ENCODE measurements at places on chromosomes 16 and 17.

DNA sequence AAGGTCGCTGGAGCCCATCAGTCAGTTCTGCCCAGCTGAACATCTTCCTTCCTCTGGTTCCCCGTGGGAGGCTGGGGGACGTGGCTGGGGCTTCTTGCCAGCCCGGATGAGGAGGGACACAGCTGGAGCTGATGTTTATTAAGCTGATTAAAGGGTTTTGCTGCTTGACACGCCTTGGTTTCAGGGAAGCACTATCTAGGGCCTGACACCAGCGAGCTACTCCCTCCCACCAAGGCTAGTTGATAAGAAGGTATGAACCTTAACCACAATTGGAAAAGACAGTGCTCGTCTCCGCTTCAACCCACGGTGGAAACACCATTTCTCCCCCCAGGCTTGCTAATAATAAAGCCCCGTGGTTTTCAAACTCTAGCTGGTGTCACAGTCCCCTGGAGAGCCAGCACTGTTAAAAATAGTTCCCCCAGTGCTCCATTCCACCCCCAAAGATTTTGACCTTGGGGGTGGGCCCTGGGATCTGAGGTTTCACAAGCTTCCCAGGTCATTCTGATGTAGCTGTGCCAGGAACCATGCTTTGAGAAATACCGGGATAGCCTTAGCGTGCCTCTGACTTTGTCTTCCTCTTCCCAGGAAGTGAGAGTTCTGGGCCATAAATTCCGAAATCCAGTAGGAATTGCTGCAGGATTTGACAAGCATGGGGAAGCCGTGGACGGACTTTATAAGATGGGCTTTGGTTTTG is 5.5 kb downstream of the DHODH start:
- DNase-seq = no peak

DNA sequence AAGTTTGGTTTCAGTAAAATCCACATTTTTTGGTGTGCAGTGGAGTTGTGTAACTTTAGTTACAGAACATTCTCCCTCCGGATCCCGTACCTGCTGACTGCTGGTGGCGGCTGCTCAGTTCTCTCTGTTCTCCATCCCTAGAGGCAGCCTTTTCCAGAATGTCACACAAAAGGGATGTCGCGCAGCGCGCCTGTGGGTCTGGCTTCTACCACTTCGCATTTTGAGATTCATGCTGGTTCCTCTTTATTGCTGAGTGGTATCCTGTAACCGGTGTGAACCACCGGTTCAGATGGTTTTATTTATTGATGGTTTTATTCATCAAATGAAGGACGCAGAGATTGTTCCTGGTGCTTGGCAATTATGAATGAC is 981 bp upstream of the CEP131 start:
- no peak for DNase-seq

GRCh38 chr17:33745047-33745760 is 452.1 kb upstream of the ASIC2 start:
- DNase-seq = no peak

GRCh38 chr16:52251495-52251894 is 295.4 kb downstream of the TOX3 start:
- no peak for DNase-seq

GRCh38 chr17:40090237-40091119 is 9.9 kb downstream of the NR1D1 start:
- DNase-seq = no peak

DNA sequence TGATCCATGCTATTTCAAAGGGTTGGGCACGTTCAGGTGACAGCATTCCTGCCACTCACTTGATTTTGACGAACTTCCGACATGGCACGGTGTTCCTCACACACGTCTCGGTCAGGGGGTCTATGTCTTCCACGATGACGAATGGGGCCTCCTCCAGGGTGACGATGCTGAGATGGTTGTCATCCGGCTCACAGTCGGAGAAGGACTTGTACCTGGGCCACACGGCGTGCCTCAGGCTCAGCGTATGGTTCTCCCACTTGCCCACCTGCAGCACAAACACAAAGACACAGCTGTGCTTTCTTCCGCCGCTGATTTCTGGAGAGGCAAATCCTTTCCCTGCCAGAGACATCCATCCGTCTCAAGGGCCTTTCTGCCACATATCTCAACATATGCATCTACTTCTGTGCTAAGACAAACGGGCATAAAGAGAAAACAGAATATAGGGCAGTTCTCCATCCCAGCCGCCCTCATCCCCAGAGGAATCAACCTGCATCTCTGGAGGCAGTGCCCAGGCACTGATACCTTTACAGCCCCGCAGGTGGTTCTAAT is 332.5 kb downstream of the GRIN2A start:
- no peak for DNase-seq

DNA sequence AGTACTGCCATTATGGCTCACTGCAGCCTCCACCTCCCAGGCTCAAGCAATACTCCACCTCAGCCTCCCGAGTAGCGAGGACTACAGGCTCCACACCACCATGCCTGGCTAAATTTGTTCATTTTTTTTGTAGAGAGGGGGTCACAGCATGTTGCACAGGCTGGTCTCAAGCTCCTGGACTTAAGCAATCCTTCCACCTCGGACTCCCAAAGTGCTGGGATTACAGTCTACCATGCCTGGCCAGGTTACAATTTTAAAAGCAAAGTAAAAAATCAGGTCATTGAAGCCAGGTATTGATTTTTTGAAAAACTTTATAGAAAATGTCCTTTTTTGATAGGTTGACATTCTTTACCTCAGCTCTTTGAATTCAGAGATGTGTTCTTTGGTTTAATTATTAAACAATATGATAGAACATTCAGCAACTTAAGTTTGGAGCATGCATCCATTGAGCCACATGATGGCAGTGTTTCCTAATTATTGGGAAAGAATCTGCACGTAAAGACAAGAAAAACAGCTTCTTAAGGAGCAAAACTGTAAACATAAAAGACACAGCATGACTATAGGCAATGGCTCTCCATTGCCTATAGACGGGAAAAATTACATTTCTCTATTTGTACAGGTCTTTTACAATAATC is 1.7 kb upstream of the SLC16A11 start:
- peak; percentile 35 for DNase-seq

DNA sequence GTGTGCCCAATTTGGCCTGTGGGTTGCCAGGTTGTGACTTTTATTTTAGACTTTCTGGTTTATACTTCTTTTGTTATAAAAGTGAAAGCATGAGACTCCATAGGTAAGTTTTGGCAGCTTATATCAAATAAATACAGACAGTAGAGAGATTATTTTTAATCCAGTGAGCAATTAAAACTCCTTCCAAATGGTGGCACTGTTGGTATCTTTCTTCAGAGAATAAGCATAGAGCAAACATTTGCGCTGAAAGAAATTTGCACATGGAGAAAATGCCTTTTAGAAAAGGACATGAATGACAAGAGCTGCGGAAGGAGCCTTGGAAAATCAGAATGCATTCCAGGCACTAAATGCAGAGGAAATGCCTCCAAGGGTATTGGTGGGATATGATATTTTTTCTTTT is 46.1 kb upstream of the DNAJA2 start:
- no peak for DNase-seq

DNA sequence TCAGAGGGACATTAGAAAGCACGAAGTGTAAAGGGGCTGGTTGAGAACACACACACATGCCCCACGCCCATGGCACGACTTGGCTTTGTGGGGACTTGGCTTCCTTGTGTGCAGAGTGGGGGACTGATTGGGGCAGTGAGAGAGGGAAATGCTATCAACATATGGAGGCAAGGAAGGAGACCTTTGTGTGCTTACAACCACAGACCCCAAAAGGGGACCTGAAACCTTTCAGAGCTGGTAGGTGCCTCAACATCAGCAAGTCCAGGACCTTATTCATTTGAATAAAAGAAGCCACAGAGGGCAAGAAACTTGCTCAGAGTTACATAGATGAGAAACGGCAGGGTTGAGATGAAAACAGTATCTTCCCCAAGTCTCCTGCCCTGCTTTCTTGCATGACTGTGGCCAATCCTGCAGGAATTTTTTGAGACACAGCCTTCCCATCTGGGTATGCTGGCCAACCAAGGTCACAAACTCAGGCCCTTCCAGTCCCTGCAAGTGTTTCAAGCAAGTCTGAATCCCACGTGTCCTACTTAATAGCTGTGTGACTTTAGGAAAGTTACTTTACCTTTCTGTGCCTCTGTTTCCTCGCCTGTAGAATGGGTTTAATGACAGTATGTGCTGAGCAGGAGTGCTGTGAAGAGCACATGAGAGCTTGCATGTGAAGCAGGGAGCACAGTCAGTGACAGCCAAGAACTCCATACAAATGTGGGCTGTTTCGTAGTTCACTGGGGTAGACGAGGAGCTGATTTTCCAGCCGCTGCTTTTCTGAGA is 26.2 kb downstream of the C16orf78 start:
- DNase-seq = no peak

- DNase-seq = no peak
Observed at GRCh38 chr16:70304892-70305448, 6.0 kb downstream of the DDX19B start.

DNA sequence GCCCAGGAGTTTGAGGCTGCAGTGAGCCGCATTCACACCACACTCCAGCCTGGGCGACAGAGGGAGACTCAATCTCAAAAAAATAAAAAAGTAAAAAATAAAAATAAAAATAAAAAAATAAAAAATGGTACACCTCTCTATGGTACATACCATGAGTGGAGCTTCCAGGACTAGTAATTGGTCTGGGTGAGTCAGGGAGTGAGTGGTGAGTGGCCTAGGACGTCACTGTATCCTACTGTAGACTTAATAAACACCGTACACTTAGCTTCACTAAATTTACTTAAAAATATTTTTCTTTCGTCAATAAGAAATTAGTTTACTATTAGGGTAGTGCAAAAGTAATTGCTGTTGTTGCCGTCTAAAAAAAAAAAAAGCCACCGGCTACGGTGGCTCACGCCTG is 9.0 kb downstream of the CDH5 start:
- DNase-seq = no peak

DNA sequence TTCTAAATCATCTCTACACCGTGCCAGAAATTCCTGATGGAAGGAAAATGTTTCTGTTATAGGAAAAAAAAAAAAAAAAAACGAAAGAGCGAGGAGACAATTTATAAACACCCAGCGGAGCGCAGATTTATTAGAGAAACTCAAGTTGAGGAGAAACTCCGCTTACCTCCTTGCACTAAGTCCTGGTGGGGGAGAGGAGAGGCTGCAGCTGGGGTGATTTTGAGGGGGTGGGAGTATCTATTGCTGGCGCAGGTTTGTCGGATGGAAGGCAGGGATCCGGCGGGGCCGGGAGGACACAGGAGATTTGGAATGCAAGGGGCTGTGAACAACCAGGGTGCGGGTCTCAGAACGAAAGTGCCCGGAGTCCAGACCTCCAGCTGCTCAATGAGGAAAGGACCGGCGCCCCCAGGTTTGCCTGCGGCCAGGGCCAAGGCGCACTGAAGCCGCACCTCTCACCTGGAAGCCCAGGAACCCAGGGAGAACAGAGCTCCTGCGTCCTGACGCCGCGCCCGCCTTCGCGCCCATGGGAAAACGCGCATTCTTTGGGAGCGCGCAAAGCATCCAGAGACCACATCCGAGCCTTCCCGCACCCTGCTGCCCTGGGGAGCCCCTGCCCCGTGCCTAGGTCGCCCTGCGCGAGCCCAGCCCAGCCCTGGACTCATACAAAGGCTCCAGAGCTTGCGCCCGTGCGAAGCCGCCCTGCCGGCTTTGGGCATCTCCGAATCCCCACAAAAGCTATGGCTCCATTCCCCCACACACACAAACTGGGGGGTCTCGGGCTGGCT is 2.6 kb upstream of the HOXB8 start:
- DNase-seq = peak; percentile 86

GRCh38 chr17:71980171-71980570 is 140.6 kb upstream of the SOX9 start:
- no peak for DNase-seq

- DNase-seq = peak; percentile 60
Observed at GRCh38 chr17:11240041-11240840, 772 bp upstream of the SHISA6 start.

DNA sequence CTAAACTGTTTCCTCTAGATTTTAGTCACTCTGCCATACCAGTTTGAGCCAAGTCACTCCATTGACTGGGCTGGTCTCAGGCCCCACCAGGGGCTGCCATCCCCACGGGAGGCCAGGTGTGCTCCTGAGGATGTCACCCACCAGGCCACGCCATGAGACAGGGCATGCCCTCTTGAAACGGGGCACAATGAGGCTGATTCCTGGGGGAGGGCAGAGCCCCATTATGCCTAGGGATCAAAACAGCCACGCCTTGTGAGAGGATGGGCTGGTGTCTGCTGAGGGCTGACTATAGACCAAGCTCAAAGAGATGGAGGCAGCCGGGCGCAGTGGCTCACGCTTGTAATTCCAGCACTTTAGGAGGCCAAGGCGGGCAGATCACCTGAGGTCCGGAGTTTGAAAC is 21.5 kb downstream of the GINS2 start:
- DNase-seq = no peak

GRCh38 chr17:69227541-69227940 is 1.1 kb downstream of the ABCA10 start:
- no peak for DNase-seq

DNA sequence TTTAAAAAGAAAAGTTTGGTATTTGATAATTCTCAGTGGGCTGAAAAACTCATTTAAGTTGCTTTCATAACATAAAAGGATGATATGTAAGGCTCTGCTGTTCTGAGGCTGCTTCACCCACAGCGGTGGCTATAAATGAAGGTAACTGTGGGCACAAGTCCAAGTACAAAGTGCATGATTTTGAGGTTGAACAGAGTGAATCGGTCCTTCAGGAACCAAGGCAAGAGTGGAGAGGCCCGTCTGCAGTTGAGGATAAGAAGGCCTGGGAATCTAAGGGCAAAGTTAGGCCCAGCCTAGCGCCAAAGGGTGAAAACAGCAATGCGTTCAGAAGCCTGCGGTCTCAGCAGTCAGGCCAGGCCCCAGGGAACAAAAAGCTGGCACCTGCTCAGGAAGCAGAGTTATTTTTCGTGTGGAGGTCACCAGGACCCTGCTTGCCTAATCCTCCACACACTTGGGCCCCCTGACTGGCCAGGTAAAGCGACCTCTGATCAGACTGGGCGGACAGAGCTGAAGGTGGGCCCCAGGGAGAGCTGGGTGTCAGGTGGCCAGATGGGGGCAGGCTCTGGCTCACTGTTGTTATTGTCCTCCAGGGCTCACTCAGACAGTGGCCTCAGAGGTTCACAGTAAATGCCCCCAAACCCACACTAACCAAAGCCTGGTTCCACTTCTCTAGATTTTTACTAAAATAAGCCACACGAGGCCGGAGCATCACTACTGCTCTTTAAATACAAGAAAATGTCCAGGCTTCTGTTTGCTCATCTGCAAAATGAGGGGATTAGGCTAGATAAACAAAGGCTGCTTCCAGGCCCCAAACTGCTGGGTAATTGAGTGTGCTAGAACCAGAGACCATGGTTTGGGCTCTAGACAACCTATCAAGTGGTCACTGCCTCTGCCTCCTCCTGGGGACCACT is 46.5 kb downstream of the TEX2 start:
- peak; percentile 30 for DNase-seq

DNA sequence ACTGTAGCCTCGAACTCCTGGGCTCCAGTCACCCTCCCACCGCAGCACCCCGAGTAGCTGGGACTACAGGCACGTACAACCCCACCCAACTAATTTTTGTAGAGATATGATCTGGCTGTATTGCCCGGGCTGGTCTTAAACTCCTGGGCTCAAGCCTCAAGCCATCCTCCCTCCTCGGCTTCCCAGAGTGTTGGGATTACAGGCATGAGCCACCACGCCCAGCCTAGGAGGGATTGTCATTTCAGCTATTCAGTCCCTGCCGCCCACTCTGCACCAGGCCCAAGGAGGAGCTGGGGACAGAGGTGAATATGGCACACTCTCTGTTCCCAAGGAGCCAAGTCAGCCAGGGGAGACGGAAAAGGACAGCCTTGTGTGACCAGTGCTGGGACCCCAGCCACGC is 256.2 kb downstream of the PARN start:
- no peak for DNase-seq
